Kidney (tissue), 22 donors: ENCODE measurements at places on chromosomes 16 and 17. TPM values are rescaled to one million over a fixed set of nuclear protein-coding genes. Genes with fewer than 3 reads are reported as not detected.

- no peak overlapping the region for H3K27ac ChIP-seq
- H3K4me3 ChIP-seq: no peak overlapping the region
- no peak for DNase-seq
- H3K36me3 ChIP-seq: no peaks in the 10 kb centered on the region
Observed at GRCh38 chr16:9060225-9060624, 31.2 kb upstream of the HAPSTR1 start.

- H3K36me3 ChIP-seq: no peaks in the 10 kb centered on the region
- H3K4me3 ChIP-seq: no peak overlapping the region
- no peak for DNase-seq
- H3K4me1 ChIP-seq: no peaks in the 10 kb centered on the region
Observed at GRCh38 chr17:10229181-10229580, 30.8 kb upstream of the GAS7 start.

DNA sequence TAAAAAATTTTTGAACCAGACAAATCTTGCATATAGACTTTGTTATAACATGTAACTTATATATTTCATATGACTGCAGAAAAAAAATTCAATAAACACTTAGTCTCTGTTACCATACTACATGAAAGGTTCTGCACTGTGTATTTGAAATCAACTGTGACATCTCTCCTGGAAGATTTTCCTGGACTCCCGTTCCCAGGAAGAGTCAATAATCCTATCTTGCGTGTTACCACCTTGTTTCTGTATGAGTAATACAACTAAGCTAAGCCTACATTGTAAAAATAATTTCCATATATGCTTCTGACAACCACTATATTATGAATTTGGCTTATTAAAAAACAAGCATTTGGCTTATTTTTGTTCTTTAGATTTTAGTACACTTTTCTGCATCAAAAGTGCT is 665.6 kb upstream of the SOX9 start:
- H3K4me3 ChIP-seq: no peak overlapping the region
- H3K4me1 ChIP-seq: no peaks in the 10 kb centered on the region
- no peak overlapping the region for H3K27ac ChIP-seq
- no peaks in the 10 kb centered on the region for H3K27me3 ChIP-seq
- no peak for DNase-seq

- H3K4me1 ChIP-seq: no peaks in the 10 kb centered on the region
- H3K27ac ChIP-seq: no peak overlapping the region
- H3K4me3 ChIP-seq: no peak overlapping the region
- DNase-seq: no peak
- H3K27me3 ChIP-seq: no peaks in the 10 kb centered on the region
Observed at GRCh38 chr17:76635659-76636360, 7.7 kb downstream of the ST6GALNAC1 start.

DNA sequence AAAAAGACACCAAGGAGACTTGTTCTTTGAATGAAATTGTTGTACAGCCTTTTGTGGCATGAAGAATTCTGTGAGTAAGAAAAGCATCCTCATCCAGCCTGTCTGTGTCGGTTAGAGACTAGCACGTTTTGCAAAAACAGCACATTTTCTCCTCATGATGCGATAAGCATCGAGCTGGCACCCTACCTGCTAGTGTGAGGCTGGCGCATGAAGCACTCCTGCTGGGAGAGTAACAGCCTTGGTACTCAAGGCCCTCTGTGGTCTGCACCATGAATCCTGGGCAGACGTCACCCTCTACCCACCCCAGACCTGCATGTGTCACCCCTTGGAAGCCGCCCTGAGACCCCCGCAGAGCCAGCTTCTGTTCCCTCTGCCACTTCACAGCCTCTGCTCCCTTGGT is 92.6 kb upstream of the TMEM132E start:
- DNase-seq: no peak
- H3K4me1 ChIP-seq: no peaks in the 10 kb centered on the region
- no peaks in the 10 kb centered on the region for H3K36me3 ChIP-seq
- H3K27me3 ChIP-seq: no peaks in the 10 kb centered on the region
- H3K27ac ChIP-seq: no peak overlapping the region

DNA sequence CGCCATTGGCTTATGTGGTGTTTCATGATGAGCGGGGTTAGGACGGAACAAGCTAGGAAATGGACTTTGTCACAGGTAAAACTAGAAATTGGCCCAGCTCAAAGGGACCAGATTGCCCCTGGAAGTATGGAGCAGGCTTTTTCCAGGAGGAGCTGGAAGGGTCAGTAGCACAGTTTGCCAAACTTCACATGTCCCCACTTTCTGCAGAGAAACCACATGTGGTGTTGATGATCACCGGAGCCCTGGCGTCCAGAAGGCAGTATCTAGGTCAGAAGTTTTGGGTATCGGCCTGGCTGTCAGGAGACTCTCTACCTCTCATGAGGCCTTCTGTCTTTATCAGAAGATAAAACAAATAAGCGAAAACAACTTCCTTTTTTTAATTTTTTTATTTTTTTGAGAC is 248.5 kb downstream of the SOX9 start:
- no peaks in the 10 kb centered on the region for H3K36me3 ChIP-seq
- H3K4me3 ChIP-seq: no peak overlapping the region
- no peaks in the 10 kb centered on the region for H3K4me1 ChIP-seq
- DNase-seq: no peak
- H3K27me3 ChIP-seq: no peaks in the 10 kb centered on the region

DNA sequence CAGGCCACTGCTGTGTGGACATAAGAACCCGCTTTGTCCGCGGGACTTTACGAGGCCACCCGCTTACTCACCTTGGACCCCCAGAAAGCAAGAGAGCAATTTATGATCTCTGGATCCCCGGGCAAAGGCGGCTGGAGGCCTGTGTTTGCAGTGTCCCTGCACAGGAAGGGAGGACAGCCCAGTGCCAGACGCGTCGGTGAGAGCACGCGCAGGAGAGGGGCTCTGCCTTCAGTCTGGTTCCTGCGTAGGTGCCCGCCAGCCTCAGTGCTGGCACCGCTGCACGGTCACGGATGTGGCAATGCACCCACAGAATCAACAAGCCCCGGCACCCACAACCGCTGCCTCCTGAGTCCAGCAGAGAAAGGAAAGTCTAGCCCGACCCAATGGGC is 248.4 kb downstream of the C16orf95 start:
- peak overlapping the region; percentile 40 for H3K27ac ChIP-seq
- H3K27me3 ChIP-seq: no peaks in the 10 kb centered on the region
- DNase-seq: no peak
- no peaks in the 10 kb centered on the region for H3K4me1 ChIP-seq

- no peak overlapping the region for H3K27ac ChIP-seq
- no peak overlapping the region for H3K4me3 ChIP-seq
Observed at GRCh38 chr17:4463818-4464476, 30.2 kb downstream of the SPNS3 start.

- H3K27ac ChIP-seq: no peak overlapping the region
- no peaks in the 10 kb centered on the region for H3K36me3 ChIP-seq
- H3K4me1 ChIP-seq: no peaks in the 10 kb centered on the region
- H3K4me3 ChIP-seq: no peak overlapping the region
- DNase-seq: no peak
- no peaks in the 10 kb centered on the region for H3K27me3 ChIP-seq
Observed at GRCh38 chr16:14389359-14389758, 240.7 kb downstream of the PARN start.

GRCh38 chr17:56313201-56313600 is 159.9 kb downstream of the ANKFN1 start:
- H3K4me1 ChIP-seq: no peaks in the 10 kb centered on the region
- no peaks in the 10 kb centered on the region for H3K27me3 ChIP-seq
- DNase-seq: no peak
- no peaks in the 10 kb centered on the region for H3K36me3 ChIP-seq
- H3K27ac ChIP-seq: no peak overlapping the region
- no peak overlapping the region for H3K4me3 ChIP-seq

KCTD11 gene
- 14.4 TPM for total RNA-seq

WRAP53 gene
- total RNA-seq: 6.5 TPM

MYLK3 gene
- total RNA-seq: 0.31 TPM
